ENCODE measurements at places on chromosomes 16 and 17. TPM values are rescaled to one million over a fixed set of nuclear protein-coding genes. Genes with fewer than 3 reads are reported as not detected.

- DNase-seq = no peak
Observed at GRCh38 chr16:73997340-73997711, 299.3 kb upstream of the PSMD7 start.

DNA sequence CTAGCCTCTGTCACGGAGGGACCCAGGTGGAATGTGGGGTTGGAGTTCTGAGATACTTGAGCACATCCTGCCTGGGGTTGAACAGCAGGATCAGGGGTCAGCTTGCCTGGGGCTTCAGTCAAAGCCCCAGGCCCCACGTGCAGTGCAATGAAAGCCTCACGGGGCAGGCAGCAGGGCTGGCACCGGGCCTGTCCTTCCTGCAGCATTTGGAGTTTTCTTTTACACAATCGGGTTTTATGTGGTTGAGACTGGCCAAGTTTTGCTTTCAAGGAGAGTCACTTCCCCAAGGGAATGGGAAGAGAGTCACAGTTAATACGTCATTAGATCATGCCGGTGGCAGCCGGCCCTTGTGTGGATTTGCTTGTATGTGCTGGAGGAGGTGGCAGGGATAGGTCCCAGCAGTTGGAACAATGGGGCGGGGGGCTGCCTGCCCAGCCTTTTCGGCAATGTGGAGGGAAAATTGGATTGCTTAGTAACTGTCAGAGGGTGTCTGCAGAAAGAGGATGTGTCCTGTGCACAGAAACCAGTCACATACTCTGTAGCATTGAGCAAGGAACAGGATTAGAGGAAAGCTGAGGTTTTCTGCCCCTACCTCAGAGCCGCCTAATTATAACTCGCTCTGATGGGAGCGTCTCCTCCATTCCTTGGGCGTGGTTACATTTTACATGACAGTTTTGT lies 4.5 kb downstream of the RMI2 start:
- peak; percentile 81 for DNase-seq

GRCh38 chr17:82091264-82092066 lies 6.6 kb downstream of the FASN start:
- peak; percentile 30 for DNase-seq

Gene VTN
- total RNA-seq = 36.9 TPM

Gene CCL5
- total RNA-seq = 1.7 TPM

Gene KRTAP4-1
- total RNA-seq = not detected
